Femur (tissue), 1 donor: ENCODE measurements at places on chromosomes 12 and 14.

- no peak for DNase-seq
Measured at GRCh38 chr12:84134797-84135366, 777.7 kb downstream of the SLC6A15 start.

- no peak for DNase-seq
Measured at GRCh38 chr12:76177821-76178220, 93.3 kb upstream of the NAP1L1 start.

DNA sequence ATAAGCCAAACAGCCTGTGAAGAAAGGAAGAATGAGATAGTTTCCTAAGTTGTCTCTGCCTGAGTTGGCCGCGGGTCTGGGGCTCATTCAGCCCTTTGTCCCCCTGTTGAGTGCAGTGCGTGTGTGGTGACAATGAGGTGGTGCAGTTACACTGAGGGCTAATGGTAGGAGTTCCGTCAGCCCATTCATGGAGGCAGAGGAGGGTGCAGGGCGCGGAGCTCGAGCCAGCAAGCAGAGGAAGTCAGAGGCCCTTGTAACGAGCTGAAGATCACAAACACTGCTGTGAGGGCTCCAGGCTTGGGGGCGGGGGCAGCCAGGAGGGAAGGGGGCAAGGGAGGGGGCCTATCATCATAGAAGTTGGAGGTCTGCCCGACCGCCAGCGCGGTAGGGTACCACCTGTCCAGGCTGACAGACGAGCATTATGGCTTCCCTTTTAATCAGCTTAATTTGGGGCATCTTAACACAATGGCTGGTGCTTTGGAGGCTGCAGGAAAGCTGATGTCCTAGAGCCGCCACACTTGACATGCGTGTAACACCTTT, 20.5 kb downstream of the CCND2 start:
- DNase-seq: no peak

GRCh38 chr12:104722601-104723534, 235.2 kb downstream of the SLC41A2 start:
- DNase-seq: no peak

DNA sequence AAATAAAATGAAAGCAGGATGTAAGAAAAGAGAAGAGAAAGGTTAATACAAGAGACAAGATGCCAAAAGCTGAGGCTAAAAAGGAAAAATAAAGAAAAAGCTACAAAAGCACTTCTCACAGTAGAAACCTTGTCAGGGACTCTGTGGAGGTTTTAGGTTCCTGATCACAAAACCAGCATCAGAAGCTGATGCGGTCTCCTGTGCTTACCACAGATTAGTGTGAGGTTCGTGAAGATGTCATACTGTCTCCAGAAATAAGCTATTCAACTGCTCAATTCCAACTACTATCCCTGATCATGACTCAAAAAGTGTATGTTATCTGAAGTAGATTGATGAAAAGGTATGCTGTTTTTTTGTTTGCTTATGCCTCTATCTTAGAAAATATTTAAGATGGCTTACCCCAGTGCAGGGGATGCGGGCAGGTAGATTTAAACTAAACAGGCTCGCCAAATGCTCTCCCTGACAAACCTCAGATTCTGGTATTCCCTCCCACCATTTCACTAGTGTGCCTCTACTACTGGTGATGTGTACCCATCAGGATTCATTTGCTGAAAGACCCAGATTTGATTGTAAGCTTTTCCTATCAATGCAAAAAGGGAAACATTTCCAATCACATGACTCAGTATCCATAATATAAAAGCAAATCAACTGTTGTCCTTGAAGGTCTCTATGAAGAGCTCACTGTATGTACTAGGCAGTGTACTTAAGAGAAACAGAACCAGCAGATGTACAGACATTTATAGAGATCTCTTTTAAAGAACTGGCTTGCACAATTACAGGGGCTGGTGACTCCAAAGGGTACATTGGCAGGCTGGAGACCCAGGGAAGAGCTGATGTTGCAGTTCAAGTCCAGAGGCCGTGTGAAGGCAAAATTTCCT, 169.5 kb upstream of the FOXN3 start:
- DNase-seq: no peak

DNA sequence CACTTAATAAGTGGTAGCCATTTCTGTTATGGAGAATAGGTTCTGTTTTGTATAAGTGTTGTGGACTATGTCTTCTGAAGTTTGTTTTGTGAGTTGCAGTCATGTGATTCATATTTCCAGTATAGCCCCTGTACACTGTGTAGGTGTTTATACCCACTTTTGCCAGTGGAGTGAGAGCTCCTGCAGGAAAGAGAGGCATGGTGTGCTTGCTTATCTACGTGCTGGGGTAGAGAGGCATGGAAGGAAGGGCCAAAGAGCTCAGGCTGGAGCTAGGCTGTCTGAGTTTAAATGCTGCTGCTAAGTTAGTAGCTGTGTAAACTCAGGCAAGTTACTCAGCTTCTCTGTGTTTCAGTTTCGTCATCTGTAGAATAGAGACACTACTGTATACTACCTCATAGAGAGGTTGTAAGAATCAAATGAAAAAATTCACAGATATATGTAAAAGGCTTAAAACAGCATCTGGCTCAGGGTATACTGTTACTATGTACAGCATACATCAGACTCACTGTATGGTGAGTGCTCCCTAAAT, 88.2 kb upstream of the SLC38A2 start:
- no peak for DNase-seq

DNA sequence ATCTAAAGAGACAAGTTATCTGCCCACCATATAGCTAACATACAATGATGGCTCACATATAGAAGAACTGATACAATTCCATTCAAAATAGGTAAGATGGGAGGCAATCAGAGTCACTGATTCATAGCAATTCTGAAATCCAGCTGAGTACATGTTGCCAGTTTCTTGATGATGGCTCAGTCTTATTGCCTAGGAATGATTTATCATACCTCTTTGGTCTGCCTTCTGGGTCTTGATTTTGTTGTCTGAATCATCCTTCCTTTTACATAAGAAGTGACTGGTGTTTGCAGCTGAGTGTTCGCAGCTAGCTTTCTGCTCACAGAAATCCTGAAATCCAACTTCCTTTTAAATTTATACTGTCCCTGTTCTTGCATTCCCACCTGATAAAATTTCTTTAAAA, 463.2 kb upstream of the MGAT4C start:
- no peak for DNase-seq
